ENCODE measurements at places on chromosomes 6 and 20. TPM values are rescaled to one million over a fixed set of nuclear protein-coding genes. Genes with fewer than 3 reads are reported as not detected.
A peak's percentile ranks its signal among the peaks of the same experiment; 100 is the strongest.

POLR3F gene
- total RNA-seq, result 12.8 TPM

SPACA1 gene
- not detected for total RNA-seq

- H3K4me3 ChIP-seq, result no peak overlapping the region
- 0 out of 2 replicates have a peak, but pooled peaks cover 2% of the 10 kb centered on the region for H3K36me3 ChIP-seq
- H3K4me1 ChIP-seq, result 0 out of 2 replicates have a peak, but pooled peaks cover 3% of the 10 kb centered on the region
- no peaks in the 10 kb centered on the region for H3K27me3 ChIP-seq
Observed at GRCh38 chr20:5524896-5525295, 208.1 kb upstream of the PROKR2 start.

DNA sequence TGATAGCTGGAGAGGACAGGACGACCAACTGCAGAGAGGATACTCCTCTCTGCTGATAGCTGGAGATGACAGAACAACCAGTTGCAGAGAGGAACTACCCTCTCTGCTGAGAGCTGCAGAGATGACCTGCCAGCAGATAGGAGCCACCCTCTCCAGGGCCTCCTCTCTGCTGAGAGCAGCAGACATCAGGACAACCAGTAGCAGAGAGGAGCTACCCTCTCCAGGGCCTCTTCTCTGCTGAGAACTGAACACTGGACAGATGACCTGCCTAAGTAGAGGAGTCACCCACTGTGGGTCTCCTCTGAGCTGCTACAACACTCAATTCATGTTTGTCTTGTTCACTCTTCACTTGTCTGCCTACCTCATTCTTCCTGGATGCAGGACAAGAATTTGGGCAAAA is 27.3 kb upstream of the ZBTB24 start:
- H3K27me3 ChIP-seq, result no peaks in the 10 kb centered on the region
- no peak for DNase-seq
- H3K27ac ChIP-seq, result no peak overlapping the region

DNA sequence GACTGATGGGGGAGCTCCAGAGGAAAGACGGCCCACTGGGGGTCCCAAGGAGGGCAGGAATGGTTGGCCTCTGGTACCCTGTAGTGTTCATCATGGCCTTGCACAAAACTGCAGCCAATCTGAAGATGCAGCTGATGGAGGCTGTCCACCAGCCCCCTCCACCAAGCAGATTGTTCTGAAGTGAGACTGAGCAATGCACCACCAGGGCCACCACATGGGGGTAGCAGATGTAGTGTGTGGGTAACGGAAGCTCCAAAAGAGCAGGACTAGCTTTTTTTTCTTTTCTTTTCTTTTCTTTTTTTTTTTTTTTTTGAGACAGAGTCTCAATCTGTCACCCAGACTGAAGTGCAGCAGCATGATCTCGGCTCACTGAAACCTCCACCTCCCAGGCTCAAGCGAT is 181.0 kb upstream of the MYLIP start:
- H3K27ac ChIP-seq, result no peak overlapping the region
- H3K4me3 ChIP-seq, result no peak overlapping the region
- peaks cover 36% of the 10 kb centered on the region for H3K4me1 ChIP-seq
- H3K27me3 ChIP-seq, result no peaks in the 10 kb centered on the region
- no peaks in the 10 kb centered on the region for H3K36me3 ChIP-seq

DNA sequence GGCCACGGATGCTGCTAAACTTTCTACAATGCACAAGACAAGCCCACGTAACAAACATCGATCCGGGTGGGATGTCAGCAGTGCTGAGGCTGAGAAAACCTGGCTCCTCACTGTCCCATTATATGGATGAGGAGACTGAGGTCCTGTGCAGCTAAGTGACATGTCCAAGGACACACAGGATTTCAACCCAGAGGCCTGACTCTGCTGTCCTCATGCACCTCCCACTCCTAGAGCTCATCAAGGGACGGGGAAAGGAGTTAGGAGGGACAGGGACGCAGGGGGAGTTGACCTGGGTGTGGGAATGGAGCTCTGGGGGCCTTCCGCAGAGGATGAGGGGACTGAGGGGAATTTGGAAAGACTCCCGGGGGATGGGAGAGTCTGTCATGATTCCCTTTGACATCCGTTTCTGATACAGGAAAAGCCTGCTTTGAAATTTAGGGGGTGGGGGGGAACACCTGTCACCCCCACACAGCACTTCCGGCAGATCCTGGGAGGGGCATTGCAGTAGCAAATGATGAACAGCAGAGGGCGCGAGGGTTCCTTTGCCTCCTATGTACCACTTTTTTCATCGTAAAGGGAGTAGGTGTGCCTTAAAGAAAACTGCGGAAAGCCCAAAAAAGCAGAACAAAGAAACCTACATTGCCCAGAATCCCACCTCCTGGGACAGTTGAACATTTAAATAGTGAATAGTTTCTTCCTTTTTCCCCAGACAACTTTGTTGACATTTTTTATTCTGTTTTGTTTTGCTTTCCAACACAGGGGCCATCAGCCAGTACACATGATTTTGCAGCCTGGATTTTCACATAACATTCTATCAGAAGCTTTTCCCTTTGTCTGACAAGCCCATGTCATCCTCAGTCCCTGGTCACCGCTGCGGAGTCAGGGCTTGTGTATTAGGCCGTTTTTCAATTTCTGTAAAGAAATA is 48.6 kb downstream of the SLC2A10 start:
- H3K36me3 ChIP-seq, result no peaks in the 10 kb centered on the region
- H3K4me3 ChIP-seq, result no peak overlapping the region
- no peak overlapping the region for H3K27ac ChIP-seq
- no peaks in the 10 kb centered on the region for H3K27me3 ChIP-seq
- H3K4me1 ChIP-seq, result peaks cover 4% of the 10 kb centered on the region

DNA sequence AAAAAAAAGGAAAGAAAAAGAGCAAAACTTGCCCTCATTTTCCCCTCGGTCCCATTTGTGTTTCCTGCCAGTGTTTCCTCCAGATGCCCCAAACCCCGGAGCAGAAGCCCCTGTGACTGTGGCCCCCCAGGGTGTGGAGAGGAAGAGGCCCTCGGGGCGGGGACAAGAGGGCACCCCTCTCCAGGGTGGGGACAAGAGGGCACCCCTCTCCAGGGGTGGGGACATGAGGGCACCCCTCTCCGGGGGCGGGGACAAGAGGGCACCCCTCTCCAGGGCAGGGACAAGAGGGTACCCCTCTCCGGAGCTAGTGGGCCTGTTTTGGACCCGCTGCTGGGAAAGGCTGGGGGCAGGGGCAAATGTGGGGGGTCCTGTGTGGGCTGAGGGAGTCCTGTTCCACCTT is 13.1 kb downstream of the MYT1 start:
- no peak for DNase-seq
- peaks cover 4% of the 10 kb centered on the region for H3K36me3 ChIP-seq
- peak overlapping the region; percentile 49 for H3K4me3 ChIP-seq

All from WTC11 (cell line).